ENCODE measurements at places on chromosomes 16 and 17.

DNA sequence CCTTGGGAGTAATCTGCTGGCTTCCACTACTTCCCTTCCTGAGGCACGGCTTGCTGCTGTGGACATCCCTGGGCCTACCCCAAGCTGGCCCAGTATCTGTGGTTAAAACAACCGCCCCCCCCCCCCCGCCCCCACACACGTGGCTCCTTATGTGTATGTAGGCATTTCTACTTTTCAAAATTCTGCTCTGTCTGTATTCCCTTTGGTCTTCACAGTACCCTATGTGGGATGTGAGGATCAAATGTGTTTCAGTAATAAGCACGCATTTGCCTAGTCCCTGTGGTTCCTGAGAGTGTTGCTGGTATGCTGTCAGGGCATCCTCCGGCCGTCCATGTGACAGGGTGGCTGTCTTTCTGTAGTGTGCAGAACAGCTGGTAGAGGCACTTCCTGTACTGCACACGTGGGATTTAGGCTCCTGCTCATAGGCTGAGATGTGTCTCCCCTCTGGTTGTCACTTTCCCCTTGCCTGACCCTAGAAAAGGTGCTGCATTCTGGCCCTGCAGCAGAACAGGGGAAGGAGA is 2.2 kb downstream of the NT5M start:
- peak; percentile 80 for DNase-seq

- no peak for DNase-seq
These were observed 21.1 kb downstream of the MGAT5B start for GRCh38 chr17:76889323-76889722.

DNA sequence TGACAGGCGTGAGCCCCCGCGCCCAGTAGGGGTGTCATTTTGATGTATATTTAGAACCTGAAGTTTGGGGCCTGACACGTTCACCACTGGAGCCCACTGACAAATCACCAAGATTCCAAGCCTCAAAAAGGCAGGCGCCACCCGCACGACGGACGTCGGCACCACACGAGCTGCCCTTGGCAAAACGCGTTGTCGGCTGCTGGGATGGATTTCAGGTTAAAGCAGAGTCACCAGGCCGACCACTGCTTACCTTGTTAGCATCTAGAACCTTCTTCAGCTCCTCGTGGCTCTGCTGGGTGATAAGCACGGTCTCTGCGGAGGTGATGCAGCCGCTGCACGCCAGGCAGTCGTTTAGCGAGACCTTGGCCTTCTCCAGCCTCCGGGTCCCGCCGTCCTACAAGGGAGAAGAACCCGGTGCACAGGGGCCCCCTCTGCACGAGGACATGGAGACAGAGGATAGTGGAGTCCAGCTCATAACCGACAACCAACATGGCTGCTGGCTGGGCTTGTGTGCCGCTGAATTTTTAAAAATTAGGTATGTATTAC is 3.8 kb downstream of the CIAO3 start:
- DNase-seq: no peak

- DNase-seq: no peak
These were observed 116.3 kb downstream of the MAF start for GRCh38 chr16:79484237-79484636.

GRCh38 chr16:66695935-66696668 is 441 bp downstream of the CMTM4 start:
- peak; percentile 33 for DNase-seq

DNA sequence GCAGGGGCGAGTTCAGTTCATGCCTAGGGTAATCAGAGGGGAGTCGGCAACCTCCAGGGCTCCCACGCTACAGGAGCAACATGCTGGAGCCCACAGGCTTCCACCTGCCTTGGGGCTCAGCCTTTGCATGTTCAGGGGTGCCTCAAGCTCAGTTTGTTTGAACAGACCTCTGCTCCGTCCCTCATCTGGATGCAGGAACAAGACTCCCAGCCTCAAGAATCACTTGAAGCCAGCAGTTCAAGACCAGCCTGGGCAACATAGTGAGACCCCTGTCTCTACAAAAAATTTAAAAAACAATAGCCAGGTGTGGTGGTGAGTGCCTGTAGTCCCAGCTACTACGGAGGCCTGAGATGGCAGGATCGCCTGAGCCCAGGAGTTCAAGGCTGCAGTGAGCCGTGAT is 4.9 kb upstream of the HSD11B2 start:
- DNase-seq: no peak

DNA sequence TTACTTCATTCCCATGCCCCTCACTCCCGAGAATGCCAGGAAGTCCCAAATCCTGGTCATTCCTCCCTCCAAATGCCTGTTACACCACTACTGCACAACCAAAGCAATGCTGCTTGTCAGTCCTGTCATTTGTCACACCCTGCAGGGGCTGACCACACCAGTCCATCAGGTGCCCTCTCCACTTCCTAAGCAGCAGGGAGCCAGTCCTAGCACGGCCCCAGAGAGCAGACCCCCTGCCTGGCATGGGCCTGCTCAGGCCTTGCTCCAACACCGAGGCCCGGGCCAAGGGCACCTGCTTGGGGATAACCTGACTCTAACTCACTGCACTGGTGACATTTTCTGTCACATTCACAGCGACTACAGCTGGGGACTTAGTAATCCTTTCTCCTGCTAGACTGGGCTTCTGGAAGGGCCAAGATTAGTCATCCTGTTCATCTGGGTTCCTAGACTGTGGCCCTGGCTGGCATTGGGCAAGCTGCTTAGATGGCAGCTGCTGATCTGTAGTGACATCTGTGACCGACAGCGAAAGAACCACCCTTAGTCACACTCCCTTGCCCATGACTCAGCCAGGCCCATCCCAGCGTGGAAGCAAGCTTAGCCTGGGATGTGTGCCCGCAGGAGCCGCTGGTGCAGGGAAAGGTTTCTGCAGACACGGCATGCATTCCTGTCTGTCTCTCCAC is 5.4 kb downstream of the ALYREF start:
- DNase-seq: no peak

DNA sequence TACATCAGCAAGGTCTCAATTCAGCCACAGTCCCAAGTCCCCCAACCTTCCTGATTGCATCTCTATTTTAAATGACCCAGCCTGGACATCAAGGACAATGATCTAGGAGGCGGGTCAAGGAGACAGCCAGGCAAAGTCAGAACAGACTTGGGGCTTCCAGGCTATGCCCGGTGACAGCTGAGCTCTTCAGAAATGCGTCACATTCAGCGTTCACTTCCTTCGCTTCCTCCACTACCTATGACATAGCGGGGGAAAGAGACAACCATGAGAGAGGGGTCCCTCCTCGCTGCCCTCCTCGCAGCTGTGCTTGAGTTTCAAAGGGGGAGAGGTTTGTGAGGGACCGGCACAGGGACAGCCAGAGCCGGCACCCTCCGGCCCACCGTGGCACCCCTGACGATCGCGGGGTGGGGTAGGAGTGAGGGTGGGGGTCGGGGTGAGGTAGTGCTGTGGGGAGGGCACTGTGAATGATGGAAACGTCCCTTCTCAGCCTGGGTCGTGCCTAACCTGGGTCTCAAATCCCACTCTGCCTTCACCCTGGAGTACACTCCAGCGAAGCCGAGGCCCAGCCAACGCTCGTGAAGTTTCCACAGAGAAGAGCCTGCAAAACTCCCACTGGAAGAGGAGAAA is 12.3 kb upstream of the LGALS3BP start:
- no peak for DNase-seq

DNA sequence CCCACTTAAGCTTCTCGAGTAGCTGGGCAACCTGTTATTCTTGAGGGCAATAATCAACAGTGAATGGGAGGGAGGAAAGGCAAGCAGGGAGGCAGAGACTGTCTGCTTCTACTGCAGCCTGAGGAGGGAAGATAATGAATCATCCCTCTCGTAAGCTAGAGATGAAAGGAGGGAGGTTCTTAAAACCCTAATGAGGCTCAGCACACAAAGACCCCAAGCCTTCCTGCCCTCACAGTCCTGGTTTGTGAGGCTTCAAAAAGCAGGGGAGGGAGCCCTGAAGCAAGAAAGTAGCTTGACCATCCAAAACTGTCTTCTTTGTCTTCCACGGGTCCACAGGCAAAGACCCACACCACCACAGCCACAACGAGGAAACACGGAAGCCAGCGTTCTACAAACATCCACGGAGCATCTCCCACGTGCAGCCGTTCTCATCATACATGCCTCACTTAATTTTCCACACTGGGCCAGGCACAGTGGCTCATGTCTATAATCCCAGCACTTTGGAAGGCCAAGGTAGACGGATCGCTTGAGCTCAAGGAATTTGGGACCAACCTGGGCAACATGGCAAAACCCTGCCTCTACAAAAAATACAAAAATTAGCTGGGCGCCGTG is 1.8 kb downstream of the PIK3R5 start:
- no peak for DNase-seq

DNA sequence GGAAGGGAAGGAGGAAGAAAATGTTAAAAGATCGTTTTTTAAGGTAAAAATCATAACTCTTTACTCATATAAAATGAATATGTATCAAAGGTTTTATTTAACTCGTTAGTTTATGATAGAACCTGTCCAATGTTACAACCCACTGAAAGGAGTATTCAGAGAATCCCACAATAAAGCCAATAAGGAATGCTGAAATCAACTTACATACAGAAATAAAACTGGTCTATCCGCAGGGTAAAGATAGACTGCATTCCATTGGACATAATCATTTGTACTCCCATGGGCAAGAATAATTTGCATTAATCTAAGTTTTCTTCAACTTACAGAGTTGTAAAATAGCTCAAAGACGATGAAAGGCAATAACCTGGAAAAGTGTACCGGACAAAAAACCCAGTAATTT is 17.9 kb upstream of the BEAN1 start:
- no peak for DNase-seq

- no peak for DNase-seq
These were observed 126.9 kb downstream of the MRTFB start for GRCh38 chr16:14198012-14198411.

DNA sequence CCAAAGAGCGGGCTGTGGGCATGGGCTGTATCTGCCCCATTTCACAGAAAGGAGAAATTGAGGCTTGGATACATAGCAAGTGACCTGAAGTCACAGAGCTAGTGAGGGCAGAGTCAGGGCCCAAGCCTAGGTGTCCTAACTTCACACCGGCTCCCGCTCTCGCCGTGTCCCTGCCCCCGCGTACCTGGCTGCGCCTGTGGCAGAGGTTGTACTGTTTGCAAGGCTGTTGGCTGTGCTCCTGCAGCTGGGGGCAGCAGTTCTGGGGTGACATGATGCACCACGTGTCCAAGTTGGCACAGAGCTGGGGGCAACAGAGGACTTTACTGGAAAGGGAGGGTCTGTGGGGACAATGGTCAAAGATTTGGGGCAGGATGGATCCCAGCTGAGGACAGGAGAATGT is 3.4 kb downstream of the DHX58 start:
- no peak for DNase-seq

GRCh38 chr16:12236589-12236988 is 260.1 kb downstream of the SNX29 start:
- no peak for DNase-seq

- no peak for DNase-seq
These were observed 296.5 kb downstream of the SLC39A11 start for GRCh38 chr17:72795941-72796340.

GRCh38 chr17:32118835-32119234 is 23.5 kb upstream of the RHOT1 start:
- no peak for DNase-seq

DNA sequence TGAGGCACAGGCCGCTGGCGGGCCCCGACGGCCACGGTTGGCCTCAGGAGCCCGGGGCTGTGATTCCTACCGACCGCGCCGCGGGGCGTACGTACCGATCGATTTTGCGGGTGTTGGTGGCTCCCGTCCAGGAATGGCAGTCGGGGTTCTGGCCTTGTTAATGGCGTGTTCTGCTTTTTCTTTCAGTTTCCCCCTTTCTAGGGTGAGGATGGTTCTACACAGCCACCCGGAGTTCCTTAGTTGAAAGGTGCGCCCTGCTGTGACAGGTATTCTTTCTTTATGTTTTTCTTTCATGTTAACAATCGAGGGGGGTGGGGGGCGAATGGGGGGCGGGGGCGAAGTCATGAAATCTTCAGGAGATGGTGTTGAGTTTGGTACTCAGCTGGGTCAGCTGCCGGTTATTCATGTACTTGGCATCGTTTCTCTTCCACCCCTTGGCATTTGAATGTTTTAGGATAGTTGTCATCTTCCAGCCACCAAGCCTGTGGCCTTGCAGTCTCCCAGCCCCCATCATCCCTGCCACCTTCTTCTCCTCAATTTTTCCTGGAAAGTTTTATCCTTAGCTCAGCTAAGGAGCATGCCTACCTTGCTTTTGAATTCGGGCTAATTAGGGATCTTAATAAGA is 802 bp downstream of the CYLD start:
- peak; percentile 74 for DNase-seq

- DNase-seq: no peak
These were observed 3.8 kb downstream of the PLD2 start for GRCh38 chr17:4810696-4811290.

DNA sequence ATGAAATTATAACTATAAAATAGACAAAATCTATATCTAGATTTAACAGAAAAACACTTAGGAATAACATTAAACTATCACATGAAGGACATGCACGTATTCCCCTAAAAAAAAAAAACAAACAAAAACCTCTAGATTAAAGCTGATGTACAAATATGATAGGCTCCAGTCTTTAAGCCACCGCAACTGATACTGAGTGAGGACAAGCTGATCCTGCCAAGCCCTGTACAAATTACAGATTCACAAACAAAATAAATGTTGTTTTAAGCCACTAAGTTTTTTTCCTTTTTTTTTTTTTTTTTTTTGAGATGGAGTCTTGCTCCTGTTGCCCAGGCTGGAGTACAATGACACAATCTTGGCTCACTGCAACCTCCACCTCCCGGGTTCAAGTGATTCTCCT is 35.3 kb downstream of the SMURF2 start:
- no peak for DNase-seq

GRCh38 chr17:63515426-63515825 is 7.7 kb upstream of the KCNH6 start:
- DNase-seq: no peak

GRCh38 chr16:4116325-4117249 is at the start of gene ADCY9:
ADCY9 (minus strand) TSS chr16:4116442; CDS start chr16:4115442, 1,000 bp downstream.
- peak; percentile 82 for DNase-seq

DNA sequence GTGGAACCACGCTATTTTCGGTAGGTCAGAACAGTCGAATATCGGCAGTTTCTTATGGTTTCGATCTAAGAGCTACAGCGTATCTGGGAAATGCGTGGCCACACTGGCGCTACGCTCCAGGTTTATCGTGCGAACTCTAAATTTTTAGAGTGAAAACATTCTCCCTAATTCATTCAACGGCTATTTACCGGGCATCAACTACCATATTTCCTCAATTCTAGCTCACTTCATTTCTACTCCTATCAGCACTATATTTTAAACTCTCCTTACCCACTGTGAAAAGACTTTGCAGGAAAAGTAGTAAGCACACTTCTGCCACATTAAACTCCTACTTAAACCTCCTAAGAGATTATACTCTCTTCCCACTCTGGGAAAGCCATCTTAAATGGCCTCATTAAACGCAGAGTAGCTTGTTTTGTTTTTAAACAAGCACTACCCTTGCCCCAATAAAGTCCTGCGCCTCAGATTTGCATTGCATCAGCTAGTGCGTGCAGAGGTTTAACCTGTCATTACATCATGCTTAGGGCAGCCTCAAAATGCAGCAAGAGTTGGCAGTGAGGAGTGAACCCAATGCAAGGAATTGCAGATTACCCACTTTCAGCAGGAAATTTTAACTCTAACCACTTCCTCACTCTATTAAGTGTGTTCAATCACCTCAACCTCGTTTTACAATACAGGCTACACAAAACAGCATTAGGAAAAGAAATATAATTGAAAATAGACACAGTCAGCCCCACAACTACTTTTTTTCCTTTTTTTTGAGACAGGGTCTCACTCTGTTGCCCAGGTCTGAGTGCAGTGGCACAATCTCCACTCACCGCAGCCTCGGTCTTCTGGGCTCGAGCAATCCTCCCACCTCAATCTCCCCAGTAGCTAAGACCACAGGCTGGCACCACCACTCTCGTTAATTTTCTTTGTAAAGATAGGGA is 18.8 kb downstream of the SIAH1 start:
- peak; percentile 73 for DNase-seq
